Hematopoietic multipotent progenitor cell (in vitro differentiated cells): ENCODE measurements at places on chromosomes 1 and 21.
A peak's percentile ranks its signal among the peaks of the same experiment; 100 is the strongest.

GRCh38 chr21:41043014-41043413, 124.9 kb upstream of the BACE2 start:
- DNase-seq: no peak

DNA sequence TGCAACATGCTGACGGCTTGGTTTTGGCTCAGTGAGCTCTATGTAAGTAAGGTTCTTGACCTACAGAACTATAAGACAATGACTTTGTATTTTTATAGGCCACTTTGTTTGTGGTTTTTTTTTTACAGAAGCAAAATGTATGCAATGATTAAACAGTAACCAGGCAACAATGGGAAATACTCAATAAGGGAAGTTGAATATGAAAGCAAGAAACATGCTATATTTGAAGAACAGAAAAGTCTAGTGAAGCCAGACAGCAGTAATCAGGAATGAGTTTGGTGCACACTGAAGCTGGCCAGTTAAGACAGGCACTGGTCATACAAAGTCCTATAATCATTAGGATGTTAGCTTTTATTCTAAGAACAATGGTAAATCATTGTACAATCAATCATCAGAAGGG, 1926.8 kb downstream of the NCAM2 start:
- DNase-seq: peak; percentile 18

DNA sequence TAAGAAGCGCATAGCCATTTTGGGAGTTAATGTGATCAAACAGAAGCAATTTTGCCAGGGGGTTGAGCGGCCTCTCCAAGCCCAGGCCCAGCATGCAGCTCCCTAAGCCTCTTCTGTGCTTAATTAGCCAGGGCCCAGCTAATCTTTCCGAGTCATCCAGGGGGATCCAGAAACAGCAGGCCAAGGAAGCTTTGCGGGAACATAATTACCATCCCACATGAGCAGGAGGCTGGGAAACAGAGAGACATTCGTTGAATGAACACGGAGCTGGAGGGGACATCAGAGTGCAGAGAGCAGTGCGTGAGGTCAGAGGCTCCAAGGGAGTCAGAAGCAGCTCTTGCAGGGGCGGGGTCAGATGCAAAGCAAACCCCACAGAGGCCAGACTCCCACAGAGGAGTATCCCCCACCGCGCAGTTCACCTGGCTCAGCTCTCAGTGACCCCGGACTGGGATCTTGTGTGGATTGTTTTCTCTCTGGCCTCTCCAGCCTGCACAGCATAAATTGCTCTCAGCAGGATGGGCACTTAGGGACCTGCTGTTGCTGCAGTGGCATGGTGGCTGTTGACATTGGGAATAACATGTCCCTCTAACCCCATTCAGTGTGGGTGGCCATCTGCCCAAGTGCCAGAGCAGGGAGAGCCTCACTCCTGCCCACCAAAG, 657.4 kb downstream of the AJAP1 start:
- DNase-seq: no peak

DNA sequence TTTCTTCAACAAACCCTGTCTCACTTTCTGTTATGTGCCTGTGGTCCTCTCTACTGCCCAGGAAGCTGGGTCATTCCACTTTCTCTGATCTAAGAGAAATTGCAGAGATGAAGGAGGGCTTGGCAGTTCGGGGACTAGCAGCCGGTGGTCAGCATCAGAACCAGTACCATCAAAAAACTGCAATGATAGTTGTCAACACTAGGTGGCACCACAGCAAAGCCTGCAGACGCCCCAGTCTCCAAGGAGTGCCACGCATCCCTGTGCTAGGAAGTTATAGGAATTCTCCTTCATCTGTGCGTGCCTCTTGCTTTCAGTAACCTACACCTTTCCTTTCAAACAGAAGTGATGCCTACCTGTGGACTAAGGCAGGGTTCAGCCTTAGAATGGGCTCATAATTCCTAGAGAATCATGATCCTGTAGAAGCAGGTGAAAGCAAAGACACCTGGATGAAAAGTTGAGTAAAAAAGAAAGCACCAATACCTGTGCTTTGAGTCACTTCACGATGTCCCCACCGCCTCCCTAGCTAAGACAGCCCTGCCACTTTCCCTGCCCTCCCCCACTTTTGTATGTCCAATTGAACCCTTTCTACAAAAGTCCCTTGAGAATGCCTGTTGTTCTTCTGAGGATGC, 129.2 kb downstream of the ADAMTS1 start:
- peak; percentile 36 for DNase-seq
